ENCODE measurements at places on chromosomes 1 and 21.

DNA sequence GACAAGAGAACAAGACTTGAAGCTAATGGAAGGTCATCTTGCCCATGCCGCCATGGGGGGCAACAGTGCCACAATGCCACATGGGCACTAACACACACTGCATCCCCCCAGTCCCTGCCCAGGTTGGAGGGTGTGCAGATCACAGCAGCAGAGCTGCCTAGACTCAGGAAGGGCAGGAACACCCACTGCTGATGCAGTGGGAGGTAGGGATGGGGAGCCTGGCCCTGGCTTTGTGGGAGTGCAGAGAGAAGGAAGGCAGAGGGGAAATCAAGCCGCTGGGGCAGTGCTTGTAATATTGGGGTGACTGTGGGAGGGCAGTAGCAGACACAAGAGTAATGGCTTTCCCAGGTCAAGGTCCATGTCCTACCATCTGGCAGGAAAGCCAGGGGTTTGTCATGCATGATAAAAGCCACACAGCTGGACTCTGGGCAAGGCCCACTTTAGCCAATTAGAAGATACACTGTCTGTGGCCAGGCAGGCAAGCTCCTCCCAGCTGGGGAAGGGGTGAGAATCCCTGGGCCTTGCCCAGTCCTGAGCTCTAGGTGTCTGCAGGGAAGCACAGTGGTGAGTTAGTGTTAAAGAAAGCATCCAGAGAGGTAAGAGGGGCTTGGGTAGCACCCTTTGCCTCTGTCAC lies 25.4 kb upstream of the MEF2D start:
- no peak for DNase-seq

DNA sequence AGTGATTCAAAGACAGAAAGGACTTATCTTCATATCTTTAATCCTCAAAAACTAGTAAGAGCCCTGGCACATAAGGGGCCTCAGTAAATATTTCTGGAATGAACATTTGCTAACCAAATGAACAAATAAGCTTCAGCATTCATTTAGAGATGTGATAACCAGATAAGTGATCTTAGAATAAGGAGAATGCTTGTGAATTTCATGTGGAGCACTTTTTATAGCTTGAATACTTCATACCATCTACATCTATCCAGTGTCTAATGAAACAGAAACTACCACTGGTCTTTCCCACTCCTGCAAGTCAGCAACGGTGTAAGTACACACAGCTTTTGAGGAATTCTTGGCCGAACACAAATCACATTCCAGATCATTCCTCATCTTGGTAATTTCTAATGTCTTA lies 38.5 kb downstream of the EDEM3 start:
- no peak for DNase-seq

DNA sequence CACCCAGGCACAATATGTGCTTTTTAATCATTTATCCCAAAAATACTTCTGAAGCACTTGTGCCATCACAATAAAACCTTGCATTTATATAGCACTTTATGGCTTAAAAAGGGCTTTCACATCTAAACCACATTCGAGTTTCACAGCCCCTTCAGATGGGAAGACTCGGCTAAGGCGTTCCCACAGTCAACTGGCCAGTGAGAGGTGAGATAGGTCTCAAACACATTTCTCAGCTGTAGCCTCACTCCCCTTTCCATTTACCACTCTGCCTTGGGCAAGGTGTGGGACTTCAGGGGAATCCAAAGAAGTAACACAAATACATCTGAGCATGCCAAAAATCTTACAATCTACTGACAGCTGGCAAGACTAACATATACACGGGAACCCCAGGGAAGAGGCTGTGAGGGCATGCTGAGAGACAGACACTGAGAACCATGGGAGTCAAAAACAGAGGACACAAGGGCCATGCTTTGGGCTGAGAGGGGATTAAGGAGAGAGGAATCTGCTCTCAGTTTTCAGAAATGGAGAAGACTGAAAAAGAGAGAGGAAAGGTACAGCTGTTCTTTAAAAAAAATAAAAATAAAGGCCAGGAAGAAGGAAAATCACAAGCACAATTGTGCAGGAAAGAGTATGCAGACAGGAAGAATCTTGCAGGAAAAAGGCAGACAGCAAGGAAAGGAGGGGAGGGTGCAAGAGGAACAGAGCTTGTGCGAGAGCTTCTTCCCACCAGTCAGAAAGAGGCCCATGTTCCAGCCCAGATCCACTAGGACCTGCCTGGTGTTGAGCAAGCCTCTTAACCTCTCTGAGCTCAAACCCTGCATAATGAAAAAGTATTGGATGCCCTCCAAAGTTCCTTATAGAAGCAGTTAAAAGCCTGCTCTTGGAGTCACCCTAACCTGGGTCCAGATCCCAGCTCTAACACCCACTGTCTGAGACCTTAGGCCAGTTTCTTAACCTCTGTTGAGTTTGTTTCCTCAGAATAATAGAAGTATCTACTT lies 73.5 kb downstream of the JAK1 start:
- no peak for DNase-seq

- DNase-seq = no peak
These were observed 46.4 kb downstream of the CACHD1 start for GRCh38 chr1:64516301-64516700.
